ENCODE measurements at places on chromosomes 2 and 18. TPM values are rescaled to one million over a fixed set of nuclear protein-coding genes. Genes with fewer than 3 reads are reported as not detected.

The SLC5A7 gene
- not detected for polyA plus RNA-seq

The GALNT14 gene
- polyA plus RNA-seq: not detected

The GYPC gene
- polyA plus RNA-seq: 103 TPM

The NTSR2 gene
- polyA plus RNA-seq: not detected

The RGPD3 gene
- polyA plus RNA-seq: 0.06 TPM

The LRRTM1 gene
- not detected for polyA plus RNA-seq

The CWC22 gene
- polyA plus RNA-seq: 3.5 TPM

The ZNF396 gene
- polyA plus RNA-seq: 0.26 TPM

The MEIS1 gene
- polyA plus RNA-seq: 51.8 TPM

The ACTR1B gene
- polyA plus RNA-seq: 62.4 TPM

The MAP3K19 gene
- not detected for polyA plus RNA-seq

The STARD6 gene
- not detected for polyA plus RNA-seq

The IGFBP2 gene
- 236 TPM for polyA plus RNA-seq

The CYTIP gene
- not detected for polyA plus RNA-seq

The CIDEA gene
- polyA plus RNA-seq: not detected

The CFC1 gene
- polyA plus RNA-seq: not detected

The SERPINB11 gene
- 0.12 TPM for polyA plus RNA-seq

The UGT1A7 gene
- polyA plus RNA-seq: not detected

The SLC9A4 gene
- not detected for polyA plus RNA-seq

DNA sequence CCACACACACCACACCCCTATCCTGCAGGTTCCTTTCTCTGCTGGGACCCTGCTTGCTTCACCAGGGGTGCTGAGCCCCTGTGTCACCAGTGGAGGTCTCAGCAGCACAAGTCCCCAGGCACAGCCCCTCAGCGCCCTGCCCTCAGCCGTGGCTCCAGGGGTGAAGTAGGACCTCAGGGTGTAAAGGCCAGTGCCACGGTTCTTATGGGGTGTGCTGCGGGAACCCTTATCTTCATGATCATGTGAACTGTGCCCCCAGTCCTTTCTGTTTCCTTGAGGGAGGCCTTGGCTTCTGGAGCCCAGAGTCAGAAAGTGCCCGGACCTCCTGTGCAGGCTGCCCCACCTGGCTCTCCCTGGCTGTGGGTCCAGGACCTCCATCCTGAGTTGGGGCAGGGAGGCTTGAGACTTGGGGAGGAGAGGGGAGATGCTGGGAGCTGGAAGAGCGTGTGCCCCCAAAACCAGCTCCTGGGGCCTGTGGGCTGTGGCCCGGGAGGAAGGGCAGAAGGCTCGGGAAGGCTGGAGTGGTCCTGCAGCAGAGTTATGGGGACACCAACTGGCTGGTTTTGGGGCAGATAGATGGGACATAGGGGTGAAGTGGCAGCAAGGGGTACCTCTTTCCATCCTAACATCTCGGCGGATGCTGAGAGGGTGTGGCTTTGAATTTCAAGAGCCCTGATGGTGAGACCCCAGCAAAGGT is 20.2 kb upstream of the KLF11 start:
- DNase-seq: no peak

DNA sequence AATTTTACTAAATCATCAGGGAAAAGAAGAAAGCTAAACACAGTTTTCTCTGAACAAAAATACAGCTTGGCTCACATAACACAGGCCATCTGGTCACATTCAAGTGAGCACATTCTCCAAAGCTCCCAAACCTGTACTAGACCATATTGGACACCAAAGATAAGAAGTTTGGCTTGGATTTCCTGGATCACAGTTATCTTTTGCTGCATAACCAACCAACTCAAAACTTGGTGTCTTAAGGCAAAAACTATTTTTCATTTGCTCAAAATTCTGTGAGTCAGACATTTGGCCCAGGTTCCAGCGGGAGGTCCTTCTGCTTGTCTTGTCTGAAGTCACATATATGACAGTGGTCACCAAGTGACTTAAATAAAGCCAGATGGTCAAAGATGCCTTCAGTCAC is 83.2 kb downstream of the GYPC start:
- DNase-seq: no peak

- no peak for DNase-seq
Measured at GRCh38 chr2:104888489-104889258, 34.8 kb downstream of the POU3F3 start.

- no peak for DNase-seq
Measured at GRCh38 chr2:143394062-143394461, 264.8 kb downstream of the ARHGAP15 start.

DNA sequence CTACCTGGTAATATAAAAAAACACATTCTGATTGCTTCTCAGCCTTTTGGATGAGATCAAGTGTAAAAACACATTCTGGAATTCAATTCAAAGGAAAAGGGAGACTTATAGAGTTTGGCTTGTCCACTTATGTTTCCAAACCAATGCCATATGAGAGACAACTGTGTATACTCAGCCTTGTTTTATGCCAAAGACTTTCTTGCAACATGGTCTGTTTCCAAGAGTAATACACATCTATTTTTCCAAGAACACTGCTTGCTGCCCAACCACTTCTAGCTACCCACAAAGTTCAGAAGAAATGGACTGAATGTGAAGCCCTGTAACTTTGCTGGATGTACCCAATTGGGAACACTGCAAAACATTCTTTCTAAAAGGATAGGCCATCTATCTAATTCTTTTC is 48.0 kb upstream of the GRB14 start:
- DNase-seq: no peak

- peak; percentile 8 for DNase-seq
Measured at GRCh38 chr2:65710779-65711295, 278.4 kb upstream of the SPRED2 start.

- DNase-seq: peak; percentile 38
Measured at GRCh38 chr18:48780201-48780912, 170.4 kb downstream of the SMAD7 start.

DNA sequence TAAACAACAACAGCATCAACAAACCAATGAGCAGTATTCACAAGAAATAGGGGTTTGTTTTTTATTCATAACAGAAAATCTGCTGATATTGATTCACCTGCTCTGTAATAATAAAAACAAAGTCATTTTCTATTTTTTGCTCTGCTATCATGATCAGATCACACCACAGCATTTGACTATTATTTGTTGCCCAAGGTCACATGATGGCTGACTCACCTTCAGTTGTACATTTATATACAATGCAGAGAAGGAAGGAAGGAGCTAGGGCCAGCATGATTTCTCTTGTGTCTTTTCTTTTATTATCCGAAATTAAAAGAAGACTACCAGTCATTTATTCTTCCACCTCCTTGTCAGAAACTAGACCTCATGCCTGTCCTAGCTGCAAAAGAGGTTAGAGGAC is 1427.7 kb upstream of the CELF4 start:
- no peak for DNase-seq

DNA sequence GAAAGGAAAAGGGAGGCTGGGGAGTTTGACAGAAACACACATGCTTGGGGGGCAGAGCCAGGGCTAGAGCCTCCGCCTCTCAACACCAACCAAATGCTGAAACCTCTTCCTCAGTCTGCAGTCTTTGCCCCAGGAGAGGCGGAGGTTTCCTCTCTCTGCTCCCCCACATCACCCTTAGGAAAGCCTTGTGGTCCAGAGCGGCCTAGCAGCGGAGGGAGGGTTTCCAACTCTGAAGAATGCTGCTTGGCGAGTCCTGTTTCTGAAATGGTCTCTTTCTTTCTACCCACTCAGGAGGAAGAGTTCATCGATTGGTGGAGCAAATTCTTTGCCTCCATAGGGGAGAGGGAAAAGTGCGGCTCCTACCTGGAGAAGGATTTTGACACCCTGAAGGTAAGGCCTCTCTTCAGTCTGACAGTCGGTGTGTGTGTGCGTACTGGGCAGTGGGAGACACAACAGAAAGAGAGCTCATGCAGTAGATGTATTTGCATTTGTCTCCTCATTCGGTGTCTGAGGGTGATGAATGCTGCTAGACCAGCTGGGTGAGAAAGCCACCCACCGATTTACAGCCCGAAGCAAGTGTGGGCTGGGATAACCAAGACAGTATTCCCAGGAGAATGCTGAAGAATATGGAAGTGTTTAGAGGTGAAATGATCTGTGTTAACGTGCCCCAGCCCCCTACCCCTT is 190.5 kb downstream of the DYSF start:
- DNase-seq: no peak

- DNase-seq: no peak
Measured at GRCh38 chr2:215662715-215663114, 226.8 kb upstream of the FN1 start.

DNA sequence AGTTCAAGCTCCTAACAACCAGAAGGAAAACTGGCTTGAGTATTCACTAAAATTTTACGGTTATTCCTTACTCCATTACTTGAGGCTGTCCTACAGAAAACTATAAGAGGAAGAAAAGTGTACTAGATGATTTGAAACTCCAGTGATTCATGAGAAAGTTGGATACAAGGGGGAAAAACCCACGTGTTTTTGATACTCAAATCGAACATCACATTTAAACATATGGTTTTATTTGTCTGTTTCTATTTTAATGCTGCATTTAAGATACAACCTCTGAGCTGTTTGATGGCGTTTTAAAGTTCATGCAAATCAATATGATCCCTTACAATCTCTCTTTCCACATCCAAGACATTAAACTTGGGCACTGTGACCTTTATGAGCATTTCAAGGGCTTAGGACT is 125.1 kb upstream of the LMAN1 start:
- DNase-seq: no peak

DNA sequence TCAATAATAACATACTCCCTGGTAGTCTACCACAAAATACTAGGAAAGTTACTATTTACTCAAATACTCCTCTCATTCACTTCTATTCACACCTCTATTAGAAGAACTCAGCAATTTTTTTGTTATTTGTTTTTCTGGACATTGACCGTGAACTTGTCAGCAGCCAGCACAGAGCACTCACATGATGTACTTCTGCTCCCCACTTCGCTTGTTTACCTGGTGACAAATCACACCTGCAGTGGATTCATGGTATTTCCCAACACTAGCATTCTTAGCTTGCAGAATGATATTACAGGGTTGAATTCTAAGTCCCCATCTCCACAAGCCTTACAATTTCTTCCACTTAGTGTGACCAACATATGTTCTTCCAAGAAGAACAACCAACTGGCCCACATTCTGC is 238.2 kb downstream of the SATB2 start:
- no peak for DNase-seq

- DNase-seq: no peak
Measured at GRCh38 chr18:59616501-59616900, 80.7 kb downstream of the CCBE1 start.

DNA sequence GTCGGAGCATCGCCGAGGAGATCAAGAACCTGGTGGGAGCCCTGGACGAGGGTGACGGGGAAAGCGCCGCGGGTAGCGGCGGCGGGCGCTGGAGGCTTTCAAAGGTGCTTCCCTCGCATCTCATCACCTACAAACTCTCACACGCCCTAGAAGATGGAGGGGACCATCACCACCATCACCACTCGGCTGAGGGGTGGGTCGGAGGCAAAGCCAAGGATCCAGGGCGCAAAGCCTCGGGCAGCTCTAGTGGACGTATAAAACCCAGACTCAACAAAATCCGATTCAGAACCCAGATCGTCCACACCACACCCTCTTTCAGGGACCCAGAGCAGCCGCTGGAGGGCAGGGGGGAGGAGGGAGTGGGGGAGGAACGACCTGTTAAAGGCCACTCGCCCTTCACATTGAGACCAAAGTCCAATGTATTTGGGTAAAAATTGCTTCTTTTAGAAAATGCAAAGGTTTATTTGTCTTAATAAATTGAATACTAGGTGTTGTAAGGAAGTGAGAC is 1.5 kb downstream of the SOWAHC start:
- no peak for DNase-seq

DNA sequence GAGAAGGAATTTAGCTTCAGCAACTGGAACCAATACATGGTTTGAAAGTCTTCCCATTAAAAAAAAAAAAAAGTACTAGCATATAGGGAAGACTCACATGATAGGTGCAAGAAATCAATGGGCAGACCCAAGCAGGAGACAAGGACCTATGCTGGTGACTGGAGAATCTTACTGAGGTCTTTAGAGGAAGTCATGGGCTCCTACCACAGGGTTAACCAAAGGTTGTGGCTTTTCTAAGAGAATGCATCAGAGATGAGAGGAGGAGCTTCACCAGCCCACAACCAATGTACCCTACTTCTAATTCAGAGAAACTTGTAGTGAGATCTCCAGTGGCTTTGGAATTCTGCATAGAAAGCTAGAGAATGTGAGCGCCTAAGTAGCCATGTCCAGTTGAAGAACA is 207.4 kb downstream of the NCKAP5 start:
- DNase-seq: no peak

DNA sequence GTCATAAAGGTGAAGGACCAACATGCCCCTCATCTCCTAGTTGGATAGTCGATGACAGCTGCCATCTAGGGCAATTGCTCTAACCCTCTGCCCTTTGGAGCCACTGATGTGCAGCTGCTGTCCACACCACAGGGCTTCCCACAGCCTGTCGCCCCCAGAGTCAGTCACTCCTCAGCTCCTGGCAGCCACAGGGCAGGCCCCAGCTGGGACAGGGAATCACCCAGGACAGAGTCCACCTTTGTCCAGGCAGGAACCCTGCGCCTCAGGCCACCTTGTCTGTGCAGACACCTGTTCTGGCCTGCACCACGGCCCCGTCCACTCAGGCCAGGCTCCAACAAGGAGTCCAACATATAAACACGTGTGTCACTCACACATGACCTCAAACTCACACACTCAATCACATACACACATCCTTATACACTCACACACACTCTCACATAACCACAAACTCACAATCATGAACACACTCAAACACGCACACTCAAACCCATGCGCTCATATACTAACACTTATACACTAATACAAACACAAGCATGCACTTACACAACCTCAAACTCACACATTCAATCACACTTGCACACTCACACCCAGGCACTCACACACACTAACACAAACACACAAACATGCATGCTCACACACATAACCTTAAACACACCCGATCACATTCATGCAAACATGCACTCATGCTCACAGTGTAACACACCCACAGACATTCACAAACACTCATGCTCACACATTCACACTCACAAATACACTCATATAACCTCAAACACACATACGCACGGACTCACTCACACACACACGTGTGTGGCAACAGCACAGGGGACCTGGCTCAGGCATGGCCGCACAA is 29.7 kb downstream of the HDAC4 start:
- DNase-seq: no peak
